Myocyte (in vitro differentiated cells): ENCODE measurements at places on chromosomes 1 and 21.
A peak's percentile ranks its signal among the peaks of the same experiment; 100 is the strongest.

- DNase-seq, result peak; percentile 77
Measured at GRCh38 chr1:69967245-69967766, 238.1 kb downstream of the LRRC40 start.

GRCh38 chr1:62194651-62195544 is at the start of gene L1TD1:
Gene L1TD1 (plus strand): TSS chr1:62194849. CDS start chr1:62206629, 11,780 bp downstream.
- no peak for DNase-seq

DNA sequence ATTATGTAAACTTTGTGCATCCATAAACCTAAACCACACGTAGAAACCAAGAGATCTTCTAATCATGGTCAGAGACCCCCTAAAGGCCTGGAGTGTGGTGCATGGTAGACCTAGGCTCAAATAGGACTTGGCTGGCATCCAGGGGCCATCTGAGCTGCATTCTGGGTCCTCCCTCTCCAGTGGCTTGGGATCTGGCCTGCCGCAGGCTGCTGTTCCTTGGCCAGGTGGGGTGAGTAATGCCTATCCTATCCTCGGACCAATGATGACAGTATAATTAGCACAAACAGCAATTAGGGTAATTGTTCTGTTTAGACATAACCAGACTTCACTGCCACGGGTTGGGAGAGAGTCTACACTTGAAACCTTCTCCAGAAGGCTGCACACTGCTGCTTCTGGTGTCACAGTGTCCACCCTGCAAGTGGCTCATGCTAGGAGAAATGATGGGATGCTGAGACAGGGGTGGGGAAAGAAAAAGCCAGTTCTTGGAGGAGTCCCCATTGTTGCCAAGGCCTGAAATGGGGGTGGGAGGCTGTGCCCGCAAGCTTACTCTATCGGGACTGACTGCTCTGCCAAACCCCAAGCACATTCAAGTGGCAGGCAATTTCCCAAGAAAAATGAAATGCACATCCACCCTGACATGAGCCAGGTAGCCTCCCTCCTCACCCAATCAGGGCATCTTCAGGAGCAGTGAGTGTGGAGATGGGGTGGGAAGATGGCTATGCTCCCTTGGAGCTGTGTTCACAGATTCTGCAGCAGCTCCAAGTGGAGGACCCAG is 12.5 kb upstream of the PKP1 start:
- no peak for DNase-seq

- DNase-seq, result no peak
Measured at GRCh38 chr1:155598842-155599331, 11.1 kb upstream of the MSTO1 start.

DNA sequence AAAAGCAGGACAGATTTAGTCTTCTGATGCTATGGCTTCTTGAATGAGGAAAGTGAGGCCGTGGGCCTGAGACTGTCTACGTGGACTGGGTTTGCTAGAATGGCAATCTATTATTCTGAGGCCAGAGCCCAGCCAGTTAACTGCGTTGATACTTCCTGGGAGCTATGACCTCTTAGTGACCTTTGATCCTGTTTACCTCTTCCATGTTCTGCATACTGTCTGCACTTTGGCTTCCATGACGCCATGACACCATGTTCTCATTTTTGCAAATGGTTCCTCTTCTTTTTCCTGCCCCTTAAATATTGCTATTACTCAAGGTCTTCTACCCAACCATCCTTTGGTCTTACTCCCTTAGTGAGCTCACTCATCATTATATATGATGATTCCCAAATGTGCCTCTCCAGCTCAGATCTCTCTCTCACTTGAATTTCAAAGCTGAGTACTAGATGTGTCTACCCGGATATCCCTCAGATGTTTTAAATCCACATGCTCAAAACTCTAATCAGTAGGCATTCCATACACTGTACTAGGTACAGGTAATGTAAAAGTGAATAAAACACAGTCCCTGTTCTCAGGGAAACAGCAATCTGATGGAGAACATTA is 66.1 kb upstream of the ATP1A1 start:
- no peak for DNase-seq

DNA sequence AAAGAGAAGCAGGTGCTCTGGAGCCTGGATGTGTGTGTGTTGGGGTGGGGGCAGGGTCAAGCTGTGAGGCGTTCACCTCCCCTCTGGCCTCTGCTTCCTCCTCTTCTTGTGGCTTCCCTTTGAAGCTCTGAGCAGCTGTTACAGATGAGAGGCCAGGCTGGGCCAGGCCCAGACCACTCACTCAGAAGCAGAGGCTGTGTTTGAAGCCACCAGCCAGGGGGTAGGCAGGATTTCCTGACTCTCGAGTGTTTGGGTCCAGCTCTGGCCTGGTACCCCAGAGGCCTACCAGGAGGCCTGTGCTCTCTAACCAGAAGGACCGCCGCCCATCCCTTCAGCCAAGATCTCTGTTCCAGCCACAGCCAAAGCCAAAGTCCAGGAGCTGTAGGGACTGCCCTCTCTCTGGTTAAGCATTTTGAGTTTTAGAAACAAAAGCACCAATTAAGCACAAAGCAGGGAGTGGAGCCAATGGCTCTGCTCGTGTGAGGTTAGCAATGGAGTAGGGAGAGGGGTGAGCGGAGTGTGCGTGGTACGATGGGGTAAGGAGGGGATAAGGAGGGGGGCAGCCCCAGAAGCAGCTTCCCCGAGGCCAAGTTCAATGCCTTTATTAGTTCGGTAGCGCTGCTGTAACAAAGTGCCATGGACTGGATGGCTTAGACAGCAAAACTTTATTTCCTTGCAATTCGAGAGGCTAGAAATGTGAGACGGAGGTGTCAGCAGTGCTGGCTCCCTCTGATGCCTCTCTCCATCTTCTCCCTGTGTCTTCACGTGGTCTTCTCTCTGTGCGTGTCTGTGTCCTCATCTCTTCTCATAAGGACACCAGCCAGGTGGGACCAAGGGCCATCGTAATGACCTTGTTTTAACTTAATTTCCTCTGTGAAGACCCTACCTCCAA is 20.5 kb downstream of the RCSD1 start:
- DNase-seq, result peak; percentile 90

DNA sequence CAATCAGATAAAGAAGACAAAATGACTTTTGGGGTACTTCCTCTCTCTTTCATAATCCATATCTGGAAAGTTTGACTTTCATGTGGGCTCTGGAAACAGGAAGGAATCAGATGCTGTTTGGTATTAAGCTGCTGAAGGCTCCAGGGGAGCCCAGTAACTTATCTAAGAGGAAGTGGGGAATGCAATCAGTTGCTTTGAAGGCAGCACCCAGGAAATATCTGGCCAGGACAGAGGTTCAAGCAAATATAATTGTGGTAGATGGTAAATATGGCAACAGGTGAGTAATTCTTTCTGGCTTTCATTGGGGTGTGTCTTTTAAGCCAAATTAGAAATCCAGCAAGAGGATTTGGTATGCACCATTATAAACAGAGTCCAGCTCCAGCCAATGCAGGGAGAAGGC is 44.4 kb downstream of the COLGALT2 start:
- DNase-seq, result peak; percentile 36

GRCh38 chr1:42801832-42802473 is 15.0 kb upstream of the ERMAP start:
- peak; percentile 48 for DNase-seq

- DNase-seq, result no peak
Measured at GRCh38 chr1:23446661-23447310, 22.2 kb upstream of the TCEA3 start.
